Coronary artery (tissue), 2 donors: ENCODE measurements at places on chromosomes 4 and X.

DNA sequence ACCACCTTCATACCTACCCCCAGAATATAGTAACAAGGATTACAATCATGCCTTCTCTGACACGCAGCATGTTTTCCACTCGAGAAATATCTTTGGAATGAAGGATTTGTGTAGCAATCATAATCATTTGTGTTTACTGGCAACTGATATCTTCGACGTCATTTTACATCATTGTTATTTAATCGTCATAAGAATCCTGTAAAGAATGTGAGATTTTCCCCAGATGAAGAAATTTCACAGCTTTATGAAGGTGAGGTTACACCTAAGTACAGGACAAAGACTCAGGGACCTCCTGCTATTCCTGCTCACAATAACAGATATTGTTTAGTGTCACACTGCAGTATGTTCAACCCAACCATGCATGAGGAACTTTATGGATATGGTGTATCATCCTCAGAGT, 198.2 kb upstream of the LDB2 start:
- no peak for DNase-seq

DNA sequence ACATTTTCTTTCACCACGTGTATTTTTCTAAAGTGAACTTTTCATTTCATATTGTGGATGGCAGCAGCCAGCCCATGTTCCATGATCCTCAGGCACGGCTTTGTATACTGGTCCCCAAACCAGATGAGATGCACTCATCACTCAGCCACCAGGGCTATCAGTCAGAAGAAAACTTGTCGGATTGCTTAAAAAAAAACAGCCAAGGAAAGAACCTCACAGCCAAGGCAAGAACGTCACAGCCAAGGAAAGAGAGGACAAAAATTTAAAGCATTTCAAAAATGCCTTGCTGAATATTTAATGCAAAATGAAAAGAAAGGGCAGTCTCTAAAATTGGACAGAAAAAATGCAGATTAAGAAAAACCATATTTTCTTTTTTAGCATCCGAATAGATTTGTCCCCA, 333.3 kb downstream of the PDGFC start:
- DNase-seq, result no peak

DNA sequence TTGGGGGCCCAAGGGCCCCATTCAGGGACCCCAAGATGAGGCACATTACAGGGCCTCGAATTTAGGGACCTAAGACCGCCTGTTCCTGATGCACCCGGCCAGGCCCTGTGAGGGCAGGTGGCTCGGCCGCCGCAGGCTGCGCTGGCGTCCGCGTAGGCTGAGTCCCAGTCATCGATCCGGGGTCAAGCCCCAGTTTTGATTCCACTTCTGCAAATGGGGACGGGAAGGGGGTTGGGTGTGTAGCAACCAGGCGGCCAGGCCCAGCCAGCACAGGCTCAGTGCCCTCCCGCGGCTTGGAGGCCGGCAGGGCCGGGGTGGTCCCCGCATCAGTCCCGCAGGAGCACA, 327 bp downstream of the PNPLA4 start:
- DNase-seq, result no peak

DNA sequence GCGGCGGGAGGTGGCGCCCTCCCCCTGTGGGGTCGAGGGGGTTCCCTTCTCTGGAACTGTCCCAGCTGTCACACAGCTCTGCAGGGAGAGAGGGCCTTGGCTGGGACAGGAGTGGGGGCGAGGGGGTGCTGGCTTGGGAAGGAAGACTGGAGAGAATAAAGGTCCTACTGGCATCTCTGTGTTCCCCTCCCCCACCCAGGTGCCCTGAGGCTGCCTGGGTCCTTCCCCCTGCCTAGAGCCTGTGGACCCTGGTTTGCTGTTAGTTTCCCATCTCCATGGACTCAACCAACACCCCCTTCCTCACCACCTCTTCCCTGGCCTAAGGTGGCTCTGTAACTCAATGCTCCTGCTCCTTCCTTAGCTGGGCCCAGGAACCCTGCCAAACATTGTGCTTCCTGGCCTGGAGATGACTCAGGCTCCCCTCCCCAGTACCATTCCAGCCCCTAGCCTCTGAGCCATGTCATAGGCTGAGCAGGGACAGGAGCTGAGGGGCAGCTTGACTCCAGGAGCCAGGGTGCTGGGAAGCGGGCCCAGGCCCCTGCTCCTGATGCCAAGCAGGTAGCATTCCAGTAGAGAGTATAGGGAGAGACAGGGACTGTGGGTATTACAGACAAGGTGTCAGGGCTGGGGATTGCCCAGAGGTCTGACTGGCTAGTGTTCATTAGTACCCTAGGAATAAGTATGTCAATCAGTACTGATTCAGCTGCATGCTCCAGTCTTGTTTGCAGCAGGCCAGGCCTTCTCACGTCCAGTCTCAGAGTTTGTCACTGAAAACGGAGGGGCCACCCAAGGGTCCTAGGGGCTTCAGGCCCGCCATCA, 100.7 kb downstream of the EFNB1 start:
- DNase-seq, result no peak

DNA sequence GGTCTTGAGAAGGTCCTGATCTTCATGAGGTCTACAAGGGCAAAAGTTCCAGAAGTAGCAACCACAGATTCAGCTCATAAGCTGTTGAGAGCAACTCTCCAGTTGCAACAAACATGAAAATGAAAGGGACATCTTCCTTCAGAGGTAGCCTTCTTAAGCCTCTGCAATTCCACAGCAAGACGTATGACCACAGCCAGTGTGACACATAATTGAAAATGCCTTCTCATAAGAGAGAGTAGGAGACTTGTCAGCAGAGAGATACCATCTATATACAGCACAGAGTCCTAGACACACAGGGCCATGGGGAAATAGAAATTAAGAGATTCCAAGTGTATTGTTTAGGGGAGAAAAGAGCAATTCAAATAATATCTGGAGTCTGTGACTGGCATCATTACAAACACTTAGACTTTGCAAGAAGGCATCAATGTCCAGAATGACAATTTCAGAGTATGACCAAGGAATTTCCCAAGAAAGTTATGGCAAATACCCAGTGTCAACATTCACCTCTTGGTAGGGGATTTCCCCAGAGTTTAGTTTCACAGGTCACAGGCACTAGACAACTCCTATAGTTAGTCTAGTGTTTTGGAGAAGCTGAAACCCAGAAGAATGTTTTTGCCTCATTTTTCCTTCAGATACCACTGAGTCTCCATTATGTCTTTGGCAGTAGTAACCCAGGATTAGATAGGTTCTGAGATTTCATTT, 340.3 kb downstream of the ZNF674 start:
- DNase-seq, result no peak

DNA sequence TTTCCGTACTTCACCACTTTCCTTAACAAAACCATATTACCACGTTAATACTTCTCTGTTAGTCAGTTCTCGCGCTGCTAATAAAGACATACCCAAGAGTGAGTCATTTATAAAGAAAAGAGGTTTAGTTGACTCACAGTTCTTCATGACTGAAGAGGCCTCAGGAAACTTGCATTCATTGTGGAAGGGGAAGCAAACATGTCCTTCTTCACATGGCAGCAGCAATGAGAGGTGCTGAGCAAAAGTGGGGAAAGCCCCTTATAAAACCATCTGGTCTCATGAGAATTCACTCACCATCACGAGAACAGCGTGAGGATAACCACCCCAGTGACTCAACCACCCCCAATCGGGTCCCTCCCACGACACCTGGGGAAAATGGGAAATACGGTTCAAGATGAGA, 289.8 kb upstream of the CLNK start:
- DNase-seq, result no peak

DNA sequence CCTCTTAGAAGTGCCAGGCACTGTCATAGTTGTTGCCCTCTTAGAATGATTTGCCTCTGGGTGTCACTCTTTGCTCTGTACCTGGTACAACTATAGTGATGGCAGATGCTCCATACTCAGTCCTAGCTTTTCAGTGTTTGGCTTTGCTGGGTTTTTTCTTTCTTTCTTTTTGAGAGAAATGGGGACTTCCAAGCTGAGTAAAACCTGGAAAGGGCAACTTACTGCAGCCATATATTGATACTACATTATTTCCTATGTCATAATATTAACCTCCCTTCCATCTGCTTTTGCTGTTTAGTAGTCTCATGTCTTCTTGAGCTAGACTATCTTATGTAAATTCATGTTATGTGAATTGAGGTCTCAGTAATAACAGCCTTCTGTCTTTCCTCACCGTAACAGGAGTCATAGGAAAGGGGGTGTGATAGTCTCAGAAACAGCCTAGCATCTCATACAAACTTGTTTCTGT, 49.0 kb downstream of the NIPAL1 start:
- no peak for DNase-seq

DNA sequence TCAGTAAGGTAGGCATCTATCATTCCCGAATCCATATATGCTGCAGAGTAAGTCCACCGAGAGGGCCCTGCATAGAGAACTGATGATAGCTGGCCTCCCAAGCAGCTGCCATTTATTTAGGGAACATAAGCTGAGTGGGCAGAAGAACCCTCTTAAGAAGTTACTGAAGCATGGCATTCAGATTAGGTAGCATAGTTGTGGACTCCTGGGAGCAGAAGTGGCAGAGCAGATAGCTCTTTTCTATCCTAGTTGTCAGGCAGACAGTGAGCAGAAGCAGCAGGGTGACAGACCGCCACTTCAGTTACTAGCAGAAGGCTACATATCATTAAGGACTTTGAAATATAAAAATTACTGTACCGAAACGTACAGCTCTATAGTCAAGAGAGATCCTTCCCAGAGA, 454.7 kb downstream of the PPP4R3C start:
- DNase-seq, result no peak

DNA sequence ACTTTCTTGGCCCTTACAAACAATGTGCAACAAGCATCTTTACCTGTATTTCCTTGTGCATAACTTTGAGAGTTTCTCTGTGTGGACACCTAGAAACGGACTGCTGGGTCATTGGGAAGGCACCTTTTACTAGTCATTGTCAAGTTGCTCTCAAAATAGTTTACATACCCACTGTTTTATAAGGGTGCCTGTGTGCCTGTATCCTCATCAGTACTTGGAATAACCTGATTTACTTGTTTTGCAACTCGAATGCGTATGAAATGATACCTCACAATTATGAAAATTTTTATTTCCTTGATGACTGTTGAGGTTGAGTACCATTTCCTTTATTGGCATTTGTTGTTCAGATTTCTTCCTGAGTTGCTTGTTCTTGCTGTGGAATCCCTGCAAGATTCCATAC, 150.8 kb downstream of the STIM2 start:
- no peak for DNase-seq

DNA sequence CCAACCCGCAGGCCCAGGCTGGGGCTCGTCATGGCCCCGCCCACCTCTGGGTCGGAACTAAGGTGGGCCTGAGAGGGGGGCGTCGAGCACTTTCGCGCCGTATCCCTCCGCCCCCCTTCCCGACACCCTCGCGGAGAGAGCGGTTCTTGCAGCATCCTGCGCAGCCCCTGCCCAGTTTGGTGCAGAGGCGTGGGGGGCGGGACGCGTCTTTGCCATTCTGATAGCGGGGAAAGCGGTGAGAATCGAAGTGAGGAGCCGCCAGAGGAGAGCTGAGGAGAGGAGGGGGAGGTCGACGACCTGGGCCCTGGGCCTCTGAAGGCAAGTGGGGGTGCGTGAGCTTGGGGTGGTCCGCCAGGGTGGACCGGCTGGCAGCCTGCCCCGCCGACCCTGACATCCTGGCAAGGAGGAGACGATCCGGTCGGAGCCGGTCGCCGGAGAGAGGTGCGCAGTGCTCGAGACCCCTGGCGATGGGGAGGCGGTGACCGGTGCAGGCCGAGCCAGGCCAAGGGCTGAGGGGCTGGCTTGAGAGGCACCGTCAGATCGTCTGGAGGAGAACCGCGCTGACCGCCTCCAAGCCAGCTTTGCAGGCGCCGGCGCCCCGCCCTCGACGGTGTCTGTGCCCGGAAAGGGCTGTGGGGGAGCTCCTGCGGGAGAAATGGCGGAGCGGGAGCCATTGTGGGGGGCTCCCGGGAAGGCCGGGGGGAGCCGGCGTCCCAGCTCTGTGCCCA, 25.5 kb downstream of the GPRASP3 start:
- DNase-seq, result no peak

DNA sequence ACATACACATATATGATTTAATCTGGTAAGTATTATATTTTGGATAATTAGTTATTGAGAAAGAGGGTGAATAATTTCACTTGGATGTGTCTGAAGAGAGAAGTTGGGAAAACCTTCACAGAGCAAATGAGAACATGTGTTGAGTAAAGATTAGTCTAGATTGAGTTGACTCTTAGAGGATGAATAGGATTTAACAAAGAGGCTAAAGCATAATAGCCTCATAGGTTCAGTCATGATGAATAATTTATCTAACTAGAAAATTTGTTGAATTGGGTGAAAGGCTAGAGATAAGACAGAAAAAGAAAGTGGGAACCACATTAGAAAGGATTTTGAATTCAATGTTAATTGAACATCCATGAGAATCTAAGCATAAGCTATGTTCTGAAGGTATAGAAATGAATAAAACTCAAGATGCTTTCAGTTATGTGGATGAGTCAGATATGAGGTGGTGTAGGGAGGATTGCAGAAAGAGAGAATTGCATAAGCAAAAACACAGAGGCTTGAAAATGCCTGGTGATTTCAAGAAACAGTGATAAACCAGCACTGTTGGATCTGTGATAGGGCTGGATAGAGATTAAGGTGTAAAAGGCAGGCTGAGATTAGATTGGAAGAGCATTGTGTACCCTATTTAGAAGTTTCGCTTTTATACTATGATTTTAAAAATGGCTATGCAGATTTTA, 207.6 kb upstream of the NR3C2 start:
- no peak for DNase-seq

DNA sequence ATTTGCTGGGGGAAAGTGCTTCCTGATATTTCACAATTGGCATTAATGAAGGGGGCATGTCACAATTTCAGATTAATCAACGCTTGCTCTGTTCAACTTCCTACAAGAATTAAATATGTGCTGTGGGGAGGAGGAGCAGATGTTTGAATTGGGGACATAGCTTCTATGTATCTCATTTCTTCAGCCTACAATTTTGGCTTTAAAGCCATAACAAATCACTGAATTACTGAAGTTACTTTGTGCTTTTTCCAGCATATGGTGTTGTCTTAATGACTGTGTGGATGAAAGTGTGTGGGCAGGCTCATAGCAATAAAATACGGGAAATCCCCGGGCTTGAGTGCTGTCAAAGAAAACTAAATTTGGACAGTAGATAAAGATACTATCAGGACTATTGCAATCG, 813 bp downstream of the TLR7 start:
- no peak for DNase-seq

GRCh38 chr4:187999406-187999932, 3.9 kb downstream of the ZFP42 start:
- no peak for DNase-seq

GRCh38 chrX:77572322-77572721, 125.1 kb downstream of the FGF16 start:
- DNase-seq, result no peak

GRCh38 chr4:101102114-101102742, 245.1 kb downstream of the PPP3CA start:
- DNase-seq, result peak; percentile 74

- no peak for DNase-seq
These were observed 1.8 kb downstream of the PNMA5 start for GRCh38 chrX:152992115-152992514.

GRCh38 chrX:21934414-21934813, 6.1 kb upstream of the SMS start:
- DNase-seq, result no peak

GRCh38 chr4:169154121-169154520, 116.6 kb downstream of the SH3RF1 start:
- DNase-seq, result no peak
